A172 (cell line): ENCODE measurements at places on chromosomes 2 and 18.

GRCh38 chr2:96529376-96530143 is 7.0 kb upstream of the ARID5A start:
- DNase-seq, result no peak

- no peak for DNase-seq
These were observed 24.2 kb downstream of the TNS1 start for GRCh38 chr2:217978536-217979150.

DNA sequence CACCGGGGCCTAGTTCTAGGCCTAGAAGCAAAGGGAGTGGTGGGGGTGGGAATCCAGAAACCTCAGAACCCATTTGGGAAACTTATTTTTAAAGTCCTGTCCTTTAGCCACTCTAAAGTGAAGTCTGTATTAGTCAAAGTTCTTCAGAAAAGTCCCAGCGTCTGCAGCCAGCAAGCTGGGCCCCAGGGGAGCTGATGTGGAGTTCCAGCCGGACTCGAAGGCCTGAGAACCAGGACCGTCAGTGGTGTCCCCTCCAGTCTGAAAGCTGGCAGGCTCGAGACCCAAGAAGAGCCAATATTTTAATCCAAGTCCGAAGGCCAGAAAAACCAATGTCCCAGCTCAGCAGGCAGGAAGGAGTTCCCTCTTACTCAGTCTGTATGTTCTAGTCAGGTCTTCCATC is 32.4 kb downstream of the ID2 start:
- no peak for DNase-seq

DNA sequence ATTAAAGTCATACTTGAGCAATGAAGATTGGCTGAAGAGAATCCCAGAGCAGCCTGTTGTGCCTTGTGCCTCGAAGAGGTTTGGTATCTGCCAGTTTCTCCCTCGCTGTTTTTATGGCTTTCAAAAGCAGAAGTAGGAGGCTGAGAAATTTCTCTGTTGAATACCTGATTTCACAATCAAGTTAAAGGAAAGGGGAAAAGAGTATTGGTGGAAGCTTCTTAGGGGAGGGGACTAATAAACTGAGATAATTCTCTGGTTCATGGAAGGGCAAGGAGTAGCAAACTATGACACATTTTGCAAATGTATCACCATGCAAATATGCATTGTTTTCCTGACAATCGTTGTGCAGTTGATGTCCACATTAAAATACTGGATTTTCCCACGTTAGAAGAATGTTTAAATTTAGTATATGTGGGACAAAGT is at the start of gene IL1B:
IL1B (minus strand) TSS at position 85 of the 423 bp plus-strand sequence. CDS start 550 bp downstream, outside the sequence.
- DNase-seq, result peak; percentile 60

GRCh38 chr2:239830121-239831000 is 194.8 kb downstream of the NDUFA10 start:
- no peak for DNase-seq
